ENCODE measurements at places on chromosomes 2 and 18.

GRCh38 chr2:65220432-65221131 lies 7.0 kb upstream of the ACTR2 start:
- DNase-seq, result no peak

DNA sequence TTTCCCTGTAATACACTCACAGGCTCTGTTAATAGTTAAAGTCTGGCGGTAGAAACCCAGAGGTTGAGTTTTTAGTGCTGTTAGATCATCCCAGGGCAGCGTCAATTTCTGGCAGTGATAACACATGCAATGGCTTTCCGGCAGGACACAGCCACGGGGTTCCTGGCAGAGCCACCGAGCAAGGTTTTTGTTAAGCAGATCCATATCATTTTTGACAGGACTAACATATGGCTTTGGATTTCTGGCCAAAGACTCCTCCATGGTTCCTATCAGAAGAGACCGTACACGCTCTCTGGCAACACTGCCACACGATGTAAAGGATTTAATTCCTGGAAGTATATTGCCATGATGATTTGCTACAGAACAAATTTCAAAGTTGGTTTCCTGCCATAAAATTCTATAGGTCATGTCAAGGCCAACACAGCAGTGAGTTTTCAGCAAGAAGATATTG lies 854.3 kb downstream of the LRRTM4 start:
- no peak for DNase-seq

- no peak for DNase-seq
These were observed 114.7 kb downstream of the SH3BP4 start for GRCh38 chr2:235066490-235066889.

DNA sequence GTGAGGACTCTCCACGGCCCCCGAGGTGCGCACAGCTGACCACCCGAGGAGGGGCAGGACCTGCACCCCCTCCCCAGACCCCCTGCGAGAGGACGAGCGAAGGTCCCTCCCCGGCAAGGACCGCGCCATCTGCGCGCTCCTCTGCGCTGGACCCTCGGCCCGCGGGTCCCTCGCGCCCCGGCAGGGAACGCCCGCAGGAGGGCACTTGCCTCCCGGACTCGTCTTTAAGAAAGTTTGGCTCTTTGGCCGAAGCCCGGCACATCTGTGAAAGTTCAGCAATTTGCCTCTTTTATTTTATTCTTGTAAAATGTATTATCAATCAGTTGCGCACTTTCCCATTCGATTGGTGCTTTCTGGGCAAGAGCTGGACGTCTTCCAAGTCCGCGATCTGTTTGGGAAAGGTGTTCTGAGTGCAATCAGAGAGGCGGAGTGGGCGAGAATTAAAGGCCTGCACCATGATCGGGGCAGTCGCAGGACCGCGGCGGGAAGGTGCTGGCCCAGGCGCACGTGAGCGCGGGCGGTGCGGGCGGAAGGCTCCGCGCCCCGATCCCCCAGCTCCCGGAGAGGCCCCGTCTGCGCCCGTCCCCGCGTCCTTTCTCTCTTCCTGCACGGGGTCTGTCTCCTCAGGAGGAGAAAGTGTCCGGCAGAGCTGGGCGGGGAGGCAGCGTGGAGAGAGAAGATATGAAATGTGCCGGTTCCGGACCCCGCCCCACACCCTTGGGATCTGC lies 1.6 kb upstream of the ALKAL2 start:
- DNase-seq, result peak; percentile 34

DNA sequence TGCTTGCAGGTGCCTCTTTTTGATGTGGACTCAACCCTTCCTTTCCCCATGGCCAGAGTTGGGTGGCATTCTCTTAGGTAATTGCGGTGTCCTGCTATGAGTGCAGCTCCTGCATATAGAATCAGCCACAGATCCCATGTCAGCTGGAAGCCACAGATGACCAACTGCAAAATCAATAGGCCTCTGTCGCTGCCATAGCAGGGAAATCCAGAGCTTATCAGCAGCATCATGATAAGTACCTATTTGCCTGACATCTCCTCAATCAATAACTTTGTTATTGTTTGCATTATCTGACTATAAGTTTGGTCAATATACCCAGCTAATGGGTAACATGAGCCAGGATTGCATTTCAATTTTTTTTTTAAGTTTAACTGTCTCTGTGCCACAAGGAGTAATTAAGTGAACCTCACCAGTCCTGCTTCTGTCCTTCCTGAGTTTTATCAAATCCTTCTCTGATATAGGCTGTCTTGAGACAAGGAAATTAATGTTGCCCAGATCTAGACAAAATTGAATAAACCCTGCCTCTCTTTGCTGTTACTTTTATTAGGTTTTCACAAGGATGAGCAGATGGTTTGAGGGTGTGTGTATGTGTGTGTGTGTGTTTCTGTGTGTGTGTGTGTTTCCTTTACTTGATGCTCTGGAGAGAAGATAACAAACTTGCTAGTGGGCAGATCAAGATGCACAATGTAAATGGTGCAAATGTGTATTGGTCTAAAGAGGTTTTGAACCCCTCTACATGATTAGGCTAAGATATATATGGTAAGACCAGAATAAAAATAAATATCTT lies 59.6 kb upstream of the CREB1 start:
- no peak for DNase-seq

DNA sequence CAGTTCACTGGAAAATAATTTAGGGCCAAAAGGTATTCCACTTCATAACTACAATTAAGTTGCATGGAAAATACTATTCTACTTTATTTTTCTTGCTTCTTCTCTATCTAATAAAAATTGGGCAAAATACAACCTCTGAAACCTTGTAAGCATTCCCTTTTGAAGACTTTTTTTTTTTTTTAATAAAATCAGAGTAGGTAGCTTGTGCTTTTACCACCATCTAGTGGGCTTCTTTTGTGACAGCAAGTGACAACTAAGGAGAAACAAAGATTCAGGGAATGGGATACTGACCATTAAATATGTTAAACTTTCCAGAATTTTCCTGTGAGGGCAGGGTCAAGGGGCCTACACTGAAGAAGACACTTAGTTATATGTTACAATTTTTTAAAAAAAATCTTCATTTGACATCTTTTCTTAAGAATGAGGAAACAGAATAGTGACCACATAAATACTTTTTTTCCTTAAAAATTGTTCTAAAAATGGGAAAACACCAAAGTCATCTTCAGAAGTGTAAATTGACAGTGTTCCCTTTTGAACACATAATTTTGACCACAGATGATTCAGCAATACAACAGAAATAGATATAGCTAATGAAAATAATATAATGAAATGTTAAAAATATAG lies 1183.2 kb upstream of the ACVR2A start:
- peak; percentile 48 for DNase-seq

- DNase-seq, result peak; percentile 86
These were observed 27.2 kb downstream of the CLUL1 start for GRCh38 chr18:623761-624620.

GRCh38 chr2:24597181-24597870 lies 106.3 kb downstream of the NCOA1 start:
- no peak for DNase-seq

DNA sequence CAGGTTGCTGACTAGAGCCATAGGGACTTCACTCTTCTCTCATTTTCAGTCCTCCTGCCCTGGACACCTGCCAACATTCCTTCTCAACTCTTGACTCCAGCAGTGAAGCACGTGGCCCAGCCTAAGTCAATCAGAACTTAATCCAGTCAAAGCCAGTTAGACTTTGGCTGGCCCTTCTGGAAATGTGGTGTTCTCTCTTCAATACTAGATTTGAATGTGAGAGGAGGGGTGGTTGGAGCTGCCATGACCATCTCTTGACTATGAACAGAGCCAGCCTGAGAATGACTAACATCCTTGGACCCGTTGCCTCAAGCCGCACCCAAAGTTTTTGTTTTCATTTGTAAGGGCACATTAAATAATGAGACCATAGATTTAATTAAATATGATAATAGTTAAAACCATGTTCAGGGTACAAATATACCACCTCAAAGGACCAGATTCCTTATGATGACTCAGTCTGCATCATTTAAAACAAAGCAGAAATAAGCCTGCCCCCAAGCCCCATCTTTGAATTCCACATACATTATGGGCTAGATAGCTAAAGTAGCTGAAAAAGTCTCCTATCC lies 49.7 kb upstream of the RASGRP3 start:
- no peak for DNase-seq

- no peak for DNase-seq
These were observed 37.3 kb downstream of the MARCO start for GRCh38 chr2:118979152-118979861.

DNA sequence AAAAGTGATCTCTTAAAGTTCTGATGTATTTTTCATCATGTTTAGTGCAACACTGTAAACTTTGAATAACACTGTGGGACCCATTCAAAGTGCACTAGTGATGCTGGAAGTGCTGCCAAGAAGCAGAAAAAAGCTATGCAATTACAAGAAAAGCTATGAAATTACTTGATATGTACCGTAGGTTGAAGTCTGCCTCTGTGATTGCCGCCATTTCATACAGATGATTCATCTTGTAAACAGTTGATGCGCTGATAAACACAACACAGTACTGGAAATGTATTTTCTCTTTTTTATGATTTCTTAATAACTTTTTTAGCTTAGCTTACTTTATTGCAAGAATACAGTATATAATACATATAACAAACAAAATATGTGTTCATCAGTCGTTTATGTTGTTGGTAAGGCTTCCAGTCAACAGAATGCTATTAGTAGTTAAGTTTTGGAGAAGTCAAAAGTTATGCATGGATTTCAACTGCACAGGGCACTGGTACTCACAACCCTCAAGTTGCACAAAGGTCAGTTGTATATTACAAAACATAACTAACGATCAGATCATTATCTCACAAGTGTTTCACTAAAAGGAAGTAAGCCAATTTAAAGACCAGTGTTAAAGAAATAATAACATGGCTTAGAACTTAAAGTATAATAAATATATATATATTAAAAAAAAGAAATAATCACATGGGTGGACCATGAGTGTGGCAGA lies 82.0 kb downstream of the SGPP2 start:
- peak; percentile 50 for DNase-seq

DNA sequence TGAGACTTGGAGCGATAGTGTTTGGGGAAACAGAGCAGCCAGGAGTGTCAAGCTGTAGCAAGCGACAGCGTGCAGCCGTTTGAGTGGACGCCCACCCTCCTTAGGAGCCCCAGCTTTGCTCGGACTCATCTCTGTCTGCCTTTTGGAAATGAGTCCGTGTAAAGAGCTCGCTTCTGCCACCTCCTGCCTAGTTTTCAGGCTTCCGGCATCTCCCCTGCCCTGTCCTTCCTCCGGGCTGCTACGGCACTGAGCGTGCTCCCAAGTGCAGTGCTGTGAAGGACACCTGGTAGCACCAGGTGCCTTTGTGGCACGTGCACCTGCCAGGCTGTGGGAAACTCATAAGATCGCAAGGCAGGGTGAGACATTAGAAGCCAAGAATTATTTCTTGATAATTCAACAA lies 117.1 kb downstream of the RNF144A start:
- DNase-seq, result no peak

DNA sequence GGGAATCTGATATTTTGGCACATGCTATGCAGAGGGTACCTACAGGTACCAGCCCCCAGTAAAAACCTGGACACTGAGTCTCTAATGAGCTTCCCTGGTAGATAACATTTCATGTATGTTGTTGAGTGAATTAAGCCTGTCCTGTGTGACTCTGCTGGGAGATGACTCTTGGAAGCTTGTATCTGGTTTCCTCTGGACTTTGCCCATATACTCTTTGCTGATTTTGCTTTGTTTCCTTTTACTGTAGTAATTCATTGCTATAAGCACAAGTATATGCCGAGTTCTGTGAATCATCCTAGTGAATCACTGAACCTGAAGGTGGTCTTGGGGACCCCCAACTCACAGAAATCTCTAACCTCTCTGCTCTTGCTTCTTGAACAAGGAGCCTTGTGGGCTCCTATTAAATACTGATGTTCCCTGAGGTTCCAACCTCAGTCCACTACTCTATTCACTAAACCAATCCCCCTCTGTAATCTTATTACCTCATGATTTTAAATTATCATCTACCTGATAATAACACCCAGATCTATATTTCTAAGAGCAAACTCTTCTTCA lies 94.3 kb upstream of the WDSUB1 start:
- no peak for DNase-seq

DNA sequence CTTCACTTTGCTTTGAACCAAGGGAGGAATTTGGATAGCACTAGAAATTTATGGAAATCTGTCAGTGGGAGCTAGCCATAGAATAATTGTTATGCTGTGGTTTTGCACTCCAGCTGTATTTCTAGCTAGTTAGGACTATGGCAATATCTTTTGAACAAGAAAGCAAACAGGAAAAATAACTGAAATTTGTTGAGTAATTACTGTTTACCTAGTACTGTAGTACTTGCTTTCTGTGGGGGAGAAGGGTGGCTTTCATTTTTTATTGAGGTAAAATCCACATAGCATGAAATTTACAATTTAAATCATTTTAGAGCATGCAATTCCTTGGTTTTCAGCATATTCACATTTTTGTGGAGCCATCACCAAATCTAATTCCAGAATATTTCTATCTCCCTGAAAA lies 28.4 kb downstream of the MBD5 start:
- no peak for DNase-seq

- no peak for DNase-seq
These were observed 55.8 kb upstream of the REV1 start for GRCh38 chr2:99545604-99546003.

DNA sequence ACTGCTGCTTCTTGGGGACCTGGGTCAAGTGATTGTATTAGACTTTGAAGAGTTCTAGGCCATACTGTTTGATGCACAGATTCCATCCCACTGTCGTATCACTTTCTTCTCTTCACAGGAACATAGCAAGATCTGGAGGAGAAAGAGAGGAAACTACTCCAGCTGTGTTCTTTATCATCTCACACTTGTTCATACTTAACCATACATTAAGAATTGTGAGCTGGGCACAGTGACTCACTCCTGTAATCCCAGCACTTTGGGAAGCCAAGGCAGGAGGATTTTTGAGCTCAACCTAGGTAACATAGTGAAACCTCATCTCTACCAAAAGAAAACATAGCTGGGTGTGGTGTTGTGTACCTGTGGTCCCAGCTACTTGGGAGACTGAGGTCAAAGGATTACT lies 111.7 kb downstream of the PARD3B start:
- no peak for DNase-seq

GRCh38 chr2:60742419-60742818 lies 13.6 kb upstream of the PAPOLG start:
- no peak for DNase-seq

GRCh38 chr2:134197445-134197844 lies 56.4 kb upstream of the MGAT5 start:
- no peak for DNase-seq

DNA sequence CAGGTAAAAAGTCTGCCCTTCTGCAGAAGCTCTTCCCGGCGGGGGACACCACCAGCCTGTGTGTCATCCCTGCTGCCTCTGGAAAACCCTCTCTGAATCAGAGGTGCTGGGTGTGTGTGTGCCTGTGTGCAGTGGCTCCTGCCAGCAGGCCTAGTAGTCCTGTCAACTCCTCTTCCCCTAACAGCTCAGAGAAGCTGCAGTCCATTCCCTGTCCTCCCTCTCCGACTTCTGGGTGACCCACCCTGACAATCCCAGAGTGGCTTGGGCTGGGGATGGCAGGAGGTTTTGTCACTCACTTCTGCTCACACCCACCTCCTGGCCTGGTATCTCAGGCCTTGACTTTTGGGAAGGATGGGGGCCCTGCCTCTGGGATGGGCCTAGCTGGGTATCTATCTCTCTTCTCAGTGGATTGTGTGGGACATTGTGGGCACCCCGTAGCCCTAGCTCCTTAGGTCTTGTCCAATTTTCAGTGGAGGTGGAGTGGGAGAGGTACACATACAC lies 2.3 kb downstream of the WNT10A start:
- no peak for DNase-seq

All from hematopoietic multipotent progenitor cell treated with erythropoietin and hydrocortisone succinate and interleukin-3 and kit ligand, for 6 days (in vitro differentiated cells).